Fibroblast of lung (primary cell): ENCODE measurements at places on chromosomes 6 and 20.
A peak's percentile ranks its signal among the peaks of the same experiment; 100 is the strongest.

DNA sequence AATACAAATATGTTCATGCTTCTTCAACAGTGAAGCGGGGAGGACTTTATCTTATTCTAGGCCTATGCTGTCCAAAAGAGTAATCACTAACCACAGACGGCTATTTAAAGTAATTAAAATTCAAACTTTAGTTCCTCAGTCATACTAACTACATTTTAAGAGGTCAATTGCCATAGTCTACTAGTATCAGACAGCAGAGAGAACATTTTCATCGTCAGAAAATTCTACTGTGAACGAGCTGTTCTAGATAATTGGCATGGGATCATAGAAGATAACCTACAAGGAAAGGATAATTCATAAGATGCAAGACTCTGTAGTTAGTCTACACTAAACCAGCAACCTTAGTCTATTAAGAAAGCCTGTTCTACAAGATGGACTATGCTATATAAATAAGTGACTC, 44.4 kb downstream of the PRKN start:
- H3K4me1 ChIP-seq: no peaks in the 10 kb centered on the region
- DNase-seq: no peak
- H3K27ac ChIP-seq: no peak overlapping the region
- H3K27me3 ChIP-seq: no peaks in the 10 kb centered on the region
- H3K4me3 ChIP-seq: no peak overlapping the region

- peak overlapping the region; percentile 91 for H3K4me3 ChIP-seq
- H3K27me3 ChIP-seq: no peaks in the 10 kb centered on the region
- peaks cover 17% of the 10 kb centered on the region for H3K36me3 ChIP-seq
- H3K27ac ChIP-seq: peak overlapping the region; percentile 90
These were observed 122.5 kb upstream of the SLC2A12 start for GRCh38 chr6:134174672-134175531.

DNA sequence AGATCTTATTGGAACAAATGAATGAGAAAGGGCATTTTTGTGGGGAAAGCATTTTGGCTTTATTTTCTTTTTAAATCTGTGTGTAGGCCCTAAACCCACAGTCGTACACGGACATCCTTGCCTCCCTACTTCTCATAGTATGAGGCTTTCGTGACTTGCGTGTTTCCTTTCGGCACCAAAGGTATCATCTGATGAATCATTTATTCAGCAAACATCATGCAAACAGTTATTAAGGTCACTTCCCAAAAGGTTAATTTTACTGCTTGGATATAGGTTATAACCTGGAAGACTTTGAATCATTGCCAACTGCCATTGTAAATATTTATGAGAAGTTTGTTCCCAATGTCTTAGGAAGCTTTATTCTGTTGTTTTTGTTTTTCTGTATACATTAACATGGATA, 15.1 kb upstream of the SLC22A2 start:
- DNase-seq: no peak
- no peak overlapping the region for H3K4me3 ChIP-seq
- no peak overlapping the region for H3K27ac ChIP-seq
- no peaks in the 10 kb centered on the region for H3K27me3 ChIP-seq
- no peaks in the 10 kb centered on the region for H3K4me1 ChIP-seq

DNA sequence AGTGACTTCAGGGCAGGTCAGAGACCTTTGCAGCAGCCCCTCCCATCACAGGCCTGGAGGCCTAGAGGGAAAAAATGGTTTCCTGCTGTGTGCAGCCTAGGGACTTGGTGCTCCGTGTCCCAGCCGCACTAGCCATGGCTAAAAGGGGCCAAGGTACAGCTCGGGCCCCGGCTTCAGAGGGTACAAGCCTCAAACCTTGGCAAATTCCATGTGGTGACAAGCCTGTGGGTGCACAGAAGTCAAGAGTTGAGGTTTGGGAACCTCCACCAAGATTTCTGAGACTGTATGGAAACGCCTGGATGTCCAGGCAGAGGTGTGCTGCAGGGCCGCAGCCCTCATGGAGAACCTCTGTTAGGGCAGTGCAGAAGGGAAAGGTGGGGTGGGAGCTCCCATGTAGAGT, 34.0 kb downstream of the UBE3D start:
- H3K27ac ChIP-seq: no peak overlapping the region
- H3K27me3 ChIP-seq: no peaks in the 10 kb centered on the region
- H3K4me1 ChIP-seq: no peaks in the 10 kb centered on the region
- H3K4me3 ChIP-seq: no peak overlapping the region

DNA sequence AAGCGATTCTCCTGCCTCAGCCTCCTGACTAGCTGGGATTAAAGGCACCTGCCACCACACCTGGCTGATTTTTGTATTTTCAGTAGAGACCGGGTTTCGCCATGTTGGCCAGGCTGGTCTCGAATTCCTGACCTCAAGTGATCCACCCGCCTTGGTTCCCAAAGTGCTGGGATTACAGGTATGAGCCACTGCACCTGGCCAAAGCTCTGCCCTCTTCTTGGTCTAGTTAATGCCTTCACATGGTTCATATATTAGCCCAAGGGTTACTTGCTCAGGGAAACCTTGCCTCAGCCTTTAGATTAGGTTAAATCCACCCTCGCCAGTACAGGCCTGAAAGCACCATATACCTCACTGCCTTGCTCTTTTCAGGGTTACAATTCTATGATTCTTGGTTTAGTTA, 26.1 kb downstream of the TSHZ2 start:
- H3K27ac ChIP-seq: no peak overlapping the region
- no peaks in the 10 kb centered on the region for H3K4me1 ChIP-seq
- no peaks in the 10 kb centered on the region for H3K36me3 ChIP-seq
- H3K27me3 ChIP-seq: no peaks in the 10 kb centered on the region
- H3K4me3 ChIP-seq: no peak overlapping the region

DNA sequence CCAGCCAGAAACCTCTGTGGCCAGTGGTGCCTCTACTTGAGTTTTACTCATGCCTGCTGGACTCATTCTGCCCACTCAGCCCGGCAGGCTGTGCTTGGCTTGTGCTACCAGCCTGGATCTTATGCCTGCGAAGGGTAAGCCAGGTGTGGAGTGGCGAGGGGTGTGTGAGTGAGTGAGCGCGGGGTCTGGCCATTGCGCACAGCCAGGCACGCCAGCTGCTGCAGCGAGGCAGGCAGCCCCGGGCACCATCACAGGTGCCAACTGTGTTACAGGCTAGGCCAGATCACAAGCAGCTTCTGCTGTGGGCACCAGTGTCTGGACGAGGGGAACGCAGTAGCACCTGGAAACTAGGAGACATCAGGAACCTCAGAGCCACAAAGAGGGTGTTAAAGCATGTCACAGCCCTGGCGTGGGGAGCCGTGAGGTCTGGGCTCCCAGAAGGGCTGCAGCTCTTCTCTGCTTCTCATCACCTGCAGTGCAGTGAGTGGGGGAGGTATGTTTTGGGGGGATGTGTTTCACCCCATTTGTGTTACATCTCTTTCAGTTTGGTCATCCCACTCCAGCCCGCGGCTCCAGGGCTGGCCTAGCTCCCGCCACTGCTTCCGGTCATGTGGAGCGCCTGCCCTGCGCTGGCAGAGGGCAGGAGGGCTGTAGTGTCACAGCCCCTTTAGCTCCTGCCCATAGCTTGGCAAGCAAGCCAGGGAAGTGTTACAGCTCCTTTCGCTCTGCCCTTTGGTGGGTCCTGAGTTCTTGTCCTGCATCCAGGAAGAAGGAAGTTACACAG, 379.7 kb upstream of the IMPG1 start:
- H3K27ac ChIP-seq: no peak overlapping the region
- no peaks in the 10 kb centered on the region for H3K4me1 ChIP-seq
- DNase-seq: no peak

- DNase-seq: no peak
- no peak overlapping the region for H3K4me3 ChIP-seq
- no peaks in the 10 kb centered on the region for H3K27me3 ChIP-seq
- no peak overlapping the region for H3K27ac ChIP-seq
- H3K4me1 ChIP-seq: no peaks in the 10 kb centered on the region
These were observed 341.7 kb upstream of the HTR1E start for GRCh38 chr6:86595641-86596040.

GRCh38 chr20:49647550-49647949, 66.1 kb downstream of the B4GALT5 start:
- DNase-seq: peak; percentile 45
- H3K4me1 ChIP-seq: no peaks in the 10 kb centered on the region
- no peaks in the 10 kb centered on the region for H3K27me3 ChIP-seq
- peaks cover 3% of the 10 kb centered on the region for H3K36me3 ChIP-seq
- H3K4me3 ChIP-seq: no peak overlapping the region

- no peak for DNase-seq
- H3K36me3 ChIP-seq: no peaks in the 10 kb centered on the region
- no peaks in the 10 kb centered on the region for H3K27me3 ChIP-seq
- peak overlapping the region; percentile 42 for H3K27ac ChIP-seq
- peak overlapping the region; percentile 81 for H3K4me3 ChIP-seq
These were observed 846 bp downstream of the ZSCAN31 start for GRCh38 chr6:28335040-28335563.

- H3K27ac ChIP-seq: no peak overlapping the region
- H3K4me3 ChIP-seq: no peak overlapping the region
- no peaks in the 10 kb centered on the region for H3K27me3 ChIP-seq
- peaks cover 22% of the 10 kb centered on the region for H3K4me1 ChIP-seq
- H3K36me3 ChIP-seq: no peaks in the 10 kb centered on the region
These were observed 23.7 kb downstream of the MOCS3 start for GRCh38 chr20:50982363-50982762.

DNA sequence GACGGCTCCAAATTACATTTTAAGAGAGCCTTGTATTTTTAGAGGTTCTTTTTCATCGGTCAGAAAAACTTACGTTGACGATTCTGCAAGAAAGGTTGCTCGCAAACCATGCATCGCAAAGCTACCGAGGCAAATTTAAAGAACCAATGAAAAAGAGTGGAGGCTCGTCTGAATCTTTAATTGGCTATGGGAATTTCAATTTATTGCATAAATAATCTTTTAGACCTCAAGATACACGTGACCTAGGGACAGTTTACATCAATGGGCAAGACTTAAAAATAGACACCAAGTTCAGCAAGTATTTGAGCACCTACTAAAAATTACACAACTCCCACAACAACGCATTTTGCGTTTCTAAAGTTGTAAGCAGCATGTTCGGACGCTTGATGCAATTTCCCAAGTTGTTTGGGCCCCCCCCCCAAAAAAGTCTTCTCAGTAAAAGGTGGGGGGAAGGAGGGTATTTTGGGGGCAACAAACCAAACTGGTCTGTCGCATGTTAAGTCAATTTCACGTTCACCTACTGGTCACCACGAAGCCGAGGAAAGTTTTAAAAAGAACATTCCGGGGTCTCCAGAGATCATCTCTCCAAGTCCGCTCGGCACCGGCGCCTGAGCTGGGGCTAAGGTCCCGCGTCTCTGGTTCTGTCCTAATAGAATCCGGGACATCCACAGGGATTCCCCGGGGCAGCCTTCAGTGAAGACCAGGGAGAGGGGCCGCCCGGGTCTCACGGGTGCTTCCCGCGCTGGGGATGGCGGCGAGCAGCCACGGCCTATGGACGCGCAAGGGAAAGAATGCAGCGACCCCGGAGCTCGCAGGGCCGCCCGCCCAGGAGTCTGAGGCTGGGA, 851 bp downstream of the SNX5 start:
- H3K27ac ChIP-seq: peak overlapping the region; percentile 99
- peaks cover 7% of the 10 kb centered on the region for H3K4me1 ChIP-seq
- H3K27me3 ChIP-seq: no peaks in the 10 kb centered on the region
- no peaks in the 10 kb centered on the region for H3K36me3 ChIP-seq
- peak overlapping the region; percentile 67 for H3K4me3 ChIP-seq
- peak; percentile 61 for DNase-seq
